ENCODE measurements at places on chromosomes 16 and 17.

- peak; percentile 64 for DNase-seq
Observed at GRCh38 chr17:48804936-48805411, 12.1 kb downstream of the TTLL6 start.

- no peak for DNase-seq
Observed at GRCh38 chr16:2458887-2459646, 842 bp upstream of the TEDC2 start.

DNA sequence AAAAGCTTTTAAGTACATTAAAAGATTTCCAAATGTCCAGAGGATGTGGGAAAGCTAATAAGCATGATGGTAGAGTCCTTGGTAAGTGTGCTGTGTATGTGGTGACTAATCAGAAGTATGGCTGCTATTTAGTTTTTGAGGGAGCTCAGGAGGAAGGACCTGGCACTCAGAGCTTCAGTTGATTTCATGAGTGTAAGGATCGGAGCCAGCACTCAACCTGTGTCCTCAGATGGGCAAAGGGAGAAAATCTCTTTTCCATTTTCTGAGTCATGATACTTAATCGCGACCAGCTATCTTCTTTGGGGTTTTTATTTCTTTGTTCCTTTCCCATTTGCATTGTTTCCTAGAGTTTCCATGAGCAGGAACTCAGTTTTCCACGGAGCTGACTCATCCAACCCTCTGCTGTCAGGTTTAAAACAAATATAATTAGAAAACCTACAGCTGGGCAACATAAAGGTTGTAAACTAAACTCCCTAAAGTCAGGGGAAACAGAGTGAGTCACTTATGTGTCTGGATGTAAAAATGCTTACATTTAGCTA, 125.4 kb downstream of the MAP2K6 start:
- no peak for DNase-seq

GRCh38 chr17:44854192-44854591, 6.5 kb downstream of the HIGD1B start:
- no peak for DNase-seq

DNA sequence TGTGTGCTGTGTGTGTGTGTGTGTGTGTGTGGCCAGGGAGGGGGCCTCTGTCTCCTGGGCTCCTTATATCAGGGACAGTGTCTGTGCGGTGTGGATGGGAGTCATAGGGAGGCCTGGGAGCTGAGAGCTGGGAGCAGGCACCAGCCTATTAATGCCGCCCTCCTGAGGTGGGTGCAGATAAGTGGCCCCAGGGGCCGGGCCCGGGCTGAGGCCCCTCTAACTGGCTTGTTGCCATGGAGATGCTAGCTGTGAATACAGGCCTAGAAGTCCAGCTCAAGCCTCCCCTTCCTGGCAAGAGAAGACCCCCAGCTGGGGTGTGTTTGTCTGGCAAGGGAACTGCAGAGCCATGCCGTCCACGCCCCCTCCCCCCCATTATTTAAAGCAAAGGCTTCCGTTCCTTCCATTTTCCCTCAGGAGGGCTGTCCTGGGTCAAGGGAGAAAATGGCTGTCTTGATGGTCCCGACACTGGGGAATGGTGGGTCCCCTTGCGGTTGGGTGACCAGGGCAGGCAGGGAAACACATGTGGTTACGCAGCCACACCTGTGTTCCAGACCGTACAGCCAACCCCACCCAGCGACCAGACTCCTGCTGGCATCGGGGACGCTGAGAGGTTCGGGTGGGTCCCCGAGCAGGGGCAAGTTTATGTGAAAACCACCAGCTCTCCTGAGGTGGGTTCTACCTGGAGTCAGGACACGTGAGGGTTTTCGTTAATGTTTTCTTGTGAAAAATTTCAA, 141.1 kb downstream of the MRM1 start:
- no peak for DNase-seq

DNA sequence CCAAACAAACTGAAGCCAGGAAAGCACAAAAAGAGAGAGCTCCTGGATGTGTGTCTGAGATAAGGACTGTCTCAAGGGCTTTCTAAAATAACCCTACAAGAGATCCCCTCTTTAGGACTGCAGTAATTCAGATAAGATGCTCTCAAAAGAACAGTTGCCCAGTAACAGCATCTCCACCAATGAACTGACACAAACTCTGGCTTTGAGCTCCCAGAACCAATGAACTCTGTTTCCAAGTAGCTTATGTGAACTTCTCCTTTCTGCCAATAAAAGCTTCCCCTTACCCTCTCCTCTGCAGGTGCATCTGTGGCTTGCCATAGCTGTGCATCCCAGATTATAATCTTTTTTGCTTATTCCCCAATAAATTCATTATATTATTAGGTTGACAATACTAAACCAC, 421.5 kb downstream of the SLC39A11 start:
- no peak for DNase-seq

DNA sequence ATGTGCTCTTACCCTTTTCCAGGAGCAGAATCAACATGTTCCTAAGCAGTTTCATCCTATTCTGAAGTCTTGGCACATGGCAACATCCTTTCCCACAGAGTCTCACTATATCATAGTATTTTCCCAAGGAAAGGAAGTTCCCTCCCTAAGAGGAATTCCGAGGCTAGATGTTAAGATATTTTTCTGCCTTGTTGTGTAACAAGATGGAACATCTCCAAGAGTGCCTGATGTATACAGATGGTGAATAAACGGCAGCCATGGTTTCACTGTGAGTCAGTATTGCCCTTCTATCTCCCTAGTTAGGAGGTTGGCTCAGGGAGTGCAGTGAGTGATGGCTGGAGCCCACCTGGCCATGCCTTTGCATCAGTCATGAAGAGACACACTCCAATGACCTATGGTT, 48.2 kb downstream of the SPACA3 start:
- DNase-seq: peak; percentile 50

DNA sequence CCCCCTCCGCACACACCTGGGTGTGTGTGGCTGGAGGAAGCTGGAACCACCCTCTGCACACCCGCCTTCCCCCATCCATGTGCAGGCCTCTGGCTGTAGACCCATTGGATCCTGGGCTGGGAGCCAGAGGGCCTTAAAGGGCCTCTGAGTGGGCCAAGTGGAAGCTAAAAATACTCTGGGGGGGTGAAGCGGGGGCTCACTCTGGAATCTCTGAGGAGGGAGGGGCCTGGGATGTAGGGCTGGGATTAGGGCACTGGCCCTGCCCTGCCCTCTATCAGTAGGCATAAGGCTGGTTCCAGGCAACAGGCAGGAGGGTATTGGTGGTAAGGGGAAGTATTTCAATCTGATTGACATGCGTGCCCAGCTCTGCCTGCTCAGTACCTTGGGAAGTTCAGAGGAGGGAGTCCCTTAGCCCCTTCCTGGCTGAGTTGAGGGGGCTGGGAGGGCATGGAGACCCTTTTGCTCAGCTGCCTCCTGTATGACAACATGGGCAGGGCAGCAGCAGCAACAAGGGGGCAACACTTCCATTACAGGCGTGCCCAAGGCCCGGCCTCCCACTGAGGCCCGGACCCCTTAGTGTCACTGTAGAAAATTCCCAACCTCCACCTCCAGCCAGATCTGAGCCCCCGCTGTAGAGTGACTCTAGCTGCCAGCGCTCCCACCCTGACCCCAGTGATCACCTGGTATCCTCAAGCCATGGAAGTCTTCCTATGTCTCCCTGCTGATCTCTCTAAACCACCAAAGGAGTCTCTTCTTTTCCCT, 5.2 kb downstream of the ITGA3 start:
- peak; percentile 67 for DNase-seq

GRCh38 chr16:80250381-80250780, 290.4 kb upstream of the DYNLRB2 start:
- DNase-seq: no peak

- DNase-seq: no peak
Observed at GRCh38 chr16:64983963-64984362, 137.9 kb downstream of the CDH11 start.

- no peak for DNase-seq
Observed at GRCh38 chr16:46720619-46721018, 27.5 kb downstream of the MYLK3 start.

DNA sequence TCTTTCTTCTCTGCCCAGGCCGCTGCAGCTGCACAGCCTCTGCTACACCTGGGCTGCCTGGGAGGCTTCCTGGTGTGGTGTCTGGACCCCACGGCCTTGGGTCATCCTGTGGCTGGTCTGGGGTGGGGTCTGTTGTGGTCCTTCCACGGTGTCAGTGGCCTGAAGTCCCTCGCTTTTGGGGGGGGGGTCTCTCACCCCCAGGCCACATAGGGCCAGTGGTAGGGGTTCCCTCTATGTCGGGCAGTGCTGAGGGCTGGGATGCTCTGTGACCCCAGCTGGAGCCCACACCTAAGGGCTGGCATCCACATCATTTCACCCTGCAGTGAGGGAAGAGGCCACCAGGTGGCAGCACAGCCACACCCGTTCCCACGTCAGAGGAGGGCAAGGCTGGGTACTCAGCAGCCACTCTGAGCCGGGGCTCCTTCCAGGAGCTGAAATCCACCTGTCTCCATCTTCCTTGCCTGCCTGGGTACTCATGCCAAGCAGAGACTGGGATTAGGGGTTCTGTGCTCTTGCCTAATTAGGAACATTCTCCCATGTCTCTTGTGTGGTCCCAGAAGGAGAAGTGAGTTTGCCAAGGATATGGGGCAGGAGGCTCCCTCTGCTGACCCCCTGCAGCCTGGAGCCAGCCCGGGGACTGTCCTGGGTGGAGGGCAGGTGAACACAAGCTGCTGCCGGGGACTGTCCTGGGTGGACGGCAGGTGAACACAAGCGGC, 13.0 kb downstream of the ENGASE start:
- DNase-seq: peak; percentile 68

- DNase-seq: no peak
Observed at GRCh38 chr17:82693168-82693867, 5.2 kb downstream of the RAB40B start.

GRCh38 chr16:85650844-85651628, 37.7 kb downstream of the GINS2 start:
- DNase-seq: no peak

- DNase-seq: no peak
Observed at GRCh38 chr16:9610727-9611126, 519.3 kb downstream of the HAPSTR1 start.

- no peak for DNase-seq
Observed at GRCh38 chr16:55571191-55571897, 4.9 kb downstream of the CAPNS2 start.

DNA sequence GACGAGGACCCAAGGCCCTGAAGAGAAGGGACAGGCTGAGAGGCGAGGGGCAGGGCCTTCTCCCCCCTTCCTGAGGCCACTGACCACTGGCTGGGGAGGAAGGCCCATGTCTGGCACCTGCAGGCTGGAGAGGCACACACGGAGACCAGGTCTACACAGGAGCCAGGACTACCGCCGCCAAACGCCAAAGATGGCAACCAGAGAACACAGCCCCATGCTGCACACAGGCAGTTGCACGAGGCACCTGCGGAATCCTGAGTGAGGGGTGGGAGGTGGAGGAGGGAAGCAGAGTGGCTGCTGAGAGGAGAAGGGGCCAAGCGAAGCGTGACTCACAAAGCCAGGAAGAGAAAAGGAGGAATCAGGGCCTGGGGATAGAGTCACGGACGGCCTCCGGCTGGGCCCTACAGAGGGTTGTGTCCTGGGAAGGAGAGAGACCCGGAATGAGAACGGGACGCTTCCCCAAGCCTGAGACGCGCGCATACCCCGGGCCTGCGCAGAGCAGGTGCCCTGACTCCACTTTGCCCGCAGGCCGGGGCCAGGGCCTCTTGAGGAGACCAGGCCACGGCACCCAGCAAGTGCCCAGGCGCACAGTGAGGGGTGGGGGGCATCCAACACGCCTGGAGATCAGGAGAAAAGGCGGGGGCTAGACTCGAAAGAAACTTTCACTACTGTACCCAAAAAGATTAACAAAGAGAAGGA, 28.7 kb upstream of the C16orf95 start:
- DNase-seq: no peak

- no peak for DNase-seq
Observed at GRCh38 chr17:77328823-77329740, 188.3 kb downstream of the SEC14L1 start.

DNA sequence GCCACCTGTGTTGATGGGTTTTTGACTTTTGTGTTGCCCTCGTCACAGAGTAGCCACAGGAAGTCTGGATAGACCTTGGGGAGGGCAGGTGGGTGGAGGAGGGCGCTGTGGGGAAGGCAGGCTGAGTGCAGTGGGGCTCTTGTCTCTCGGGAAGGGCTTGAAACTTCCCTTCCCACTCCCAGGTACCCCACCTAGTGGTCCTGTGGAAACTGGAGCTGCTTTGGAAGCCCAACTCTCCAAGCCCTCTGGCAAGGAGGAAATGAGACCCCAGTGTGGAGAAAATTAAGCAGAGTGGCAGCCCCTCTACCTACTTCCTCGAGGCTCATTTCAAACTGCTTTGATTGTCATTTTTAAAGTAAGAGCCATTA, 9.2 kb downstream of the CA5A start:
- DNase-seq: no peak

All from right atrium auricular region (tissue), 2 donors.